ENCODE measurements at places on chromosomes 3 and 15. TPM values are rescaled to one million over a fixed set of nuclear protein-coding genes. Genes with fewer than 3 reads are reported as not detected.

Gene ILDR1
- polyA plus RNA-seq, result 7.4 TPM

Gene POTEB
- not detected for polyA plus RNA-seq

Gene SLC24A1
- 25.9 TPM for polyA plus RNA-seq

Gene MCTP2
- 22.3 TPM for polyA plus RNA-seq

Gene PLCH1
- polyA plus RNA-seq, result 13.6 TPM

Gene SPRED1
- polyA plus RNA-seq, result 36.2 TPM

Gene ANKRD63
- 0.17 TPM for polyA plus RNA-seq

Gene LIPC
- 15.6 TPM for polyA plus RNA-seq

Gene CFAP20DC
- polyA plus RNA-seq, result 5.4 TPM

Gene CHRNA7
- polyA plus RNA-seq, result 37.3 TPM

Gene IMPG2
- polyA plus RNA-seq, result 0.76 TPM

Gene CERS3
- 0.08 TPM for polyA plus RNA-seq

Gene MYO5C
- 32.7 TPM for polyA plus RNA-seq

Gene AHSG
- polyA plus RNA-seq, result 0.62 TPM

Gene RUVBL1
- 67.2 TPM for polyA plus RNA-seq

DNA sequence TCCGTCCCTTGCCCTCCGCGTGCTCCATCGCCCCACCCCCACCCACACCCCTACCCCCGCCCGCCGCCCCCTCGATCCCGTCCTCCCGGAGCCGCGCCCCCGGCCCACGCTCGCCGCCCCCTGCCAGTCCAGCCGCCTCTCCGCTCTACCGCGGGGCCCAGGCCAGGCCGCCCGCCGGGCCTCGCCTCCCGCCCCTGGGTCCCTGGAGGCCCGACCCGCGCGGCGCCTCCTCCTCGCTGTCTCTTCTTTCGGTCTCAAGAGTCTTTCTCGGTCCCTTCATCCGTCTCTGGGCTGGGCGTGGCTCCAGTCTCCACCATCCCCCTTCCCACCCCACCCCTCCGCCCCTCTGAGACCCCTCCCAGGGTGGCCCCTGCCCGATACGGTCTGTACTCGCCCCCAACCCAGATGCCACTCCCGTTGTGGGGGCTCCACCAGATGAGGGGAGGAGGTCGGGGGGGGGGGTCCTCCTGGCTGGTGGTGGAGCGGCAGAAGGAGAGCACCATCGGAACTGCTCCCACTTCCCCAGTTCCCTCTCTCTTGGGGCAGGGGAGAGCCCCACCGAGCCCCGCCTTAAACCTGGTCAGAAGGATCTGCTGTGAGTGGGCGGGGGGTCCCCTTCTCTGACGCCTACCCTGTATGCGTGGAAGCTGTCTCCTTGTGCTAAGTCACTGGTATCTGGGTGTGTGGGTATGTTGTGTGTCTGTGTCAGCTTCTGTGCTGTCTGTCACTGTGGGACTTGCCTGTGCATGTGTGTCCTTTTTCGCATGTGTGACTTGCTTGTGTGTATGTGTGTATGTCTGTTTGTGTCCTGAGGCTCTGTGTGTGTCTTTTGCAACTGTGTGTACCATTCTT, 1.0 kb downstream of the PRKCD start:
- no peak for DNase-seq

- no peak for DNase-seq
Observed at GRCh38 chr3:141320399-141321108, 47.8 kb upstream of the ZBTB38 start.

DNA sequence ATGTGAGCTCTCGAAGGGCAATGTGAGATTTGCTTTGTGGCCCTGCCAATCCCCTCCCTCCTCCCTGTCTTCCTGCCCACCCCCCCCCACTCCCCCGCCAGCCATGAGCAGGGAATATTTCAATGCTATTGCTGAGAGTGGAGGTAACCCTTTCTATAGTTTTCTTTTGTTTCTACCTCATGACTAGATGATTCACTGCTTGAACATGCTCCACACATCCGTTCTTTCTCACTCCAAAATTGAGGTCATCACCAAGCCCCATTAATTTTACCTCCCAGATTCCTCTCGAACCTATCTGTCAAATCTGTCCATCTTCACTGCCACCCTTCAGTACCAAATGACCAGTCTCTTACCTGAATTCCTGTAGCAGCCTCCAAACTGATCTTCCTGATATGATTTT, 12.2 kb downstream of the ZNF774 start:
- DNase-seq, result no peak

GRCh38 chr15:41022487-41023090, 69.3 kb downstream of the CHAC1 start:
- DNase-seq, result peak; percentile 38

GRCh38 chr15:32817577-32817976, 99.8 kb downstream of the GREM1 start:
- no peak for DNase-seq

- DNase-seq, result no peak
Observed at GRCh38 chr15:73912030-73912596, 14.1 kb upstream of the LOXL1 start.

- DNase-seq, result no peak
Observed at GRCh38 chr3:41792806-41793205, 169.1 kb downstream of the ULK4 start.

DNA sequence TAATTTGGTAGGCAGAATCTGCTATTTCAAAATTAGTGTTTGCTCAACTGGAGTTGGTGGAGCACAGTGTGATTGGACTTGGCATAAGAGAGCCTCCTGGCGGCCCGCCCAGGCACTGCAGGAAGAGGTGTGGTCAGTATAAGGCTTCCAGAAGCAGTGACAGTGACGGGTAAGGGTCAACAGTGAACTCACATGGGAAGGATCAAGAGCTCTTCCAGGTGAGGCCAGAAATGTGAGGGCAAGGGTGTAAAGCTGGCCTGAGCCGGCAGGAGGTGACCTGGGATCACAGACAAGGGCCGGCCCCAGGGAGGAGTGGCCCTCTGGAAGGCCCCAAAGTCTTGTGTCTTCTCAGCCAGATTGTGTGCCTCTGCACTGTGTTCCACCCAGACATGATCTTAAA, 93.2 kb upstream of the RNF7 start:
- DNase-seq, result no peak

DNA sequence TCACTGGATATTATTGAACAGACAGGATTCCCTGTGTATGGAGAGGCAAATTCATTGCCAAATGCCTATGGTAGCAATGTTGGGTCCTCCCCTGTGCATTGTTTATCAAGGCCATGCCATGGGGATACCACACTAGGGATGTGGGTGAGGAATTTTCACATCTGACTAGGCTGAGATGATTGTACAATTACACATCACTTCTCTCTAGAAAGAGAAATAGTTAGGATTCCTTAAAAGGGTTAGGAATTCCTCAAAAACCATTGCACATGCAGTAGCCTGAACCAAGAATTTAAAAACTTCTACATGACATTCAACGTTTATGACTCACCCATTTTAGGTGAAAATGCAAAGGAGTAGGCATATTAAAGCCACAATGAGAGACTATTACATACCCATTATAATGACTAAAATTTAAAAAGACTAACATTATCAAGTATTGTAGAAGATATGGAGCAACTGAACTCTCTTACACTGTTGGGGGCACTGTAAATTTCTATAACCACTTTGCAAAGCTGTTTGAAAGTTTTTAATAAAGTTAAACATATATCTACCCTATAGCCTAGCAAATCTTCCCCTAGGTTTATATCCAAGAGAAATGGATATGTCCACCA, 175.9 kb downstream of the THRB start:
- DNase-seq, result no peak

- no peak for DNase-seq
Observed at GRCh38 chr15:69091654-69092053, 68.8 kb upstream of the GLCE start.

DNA sequence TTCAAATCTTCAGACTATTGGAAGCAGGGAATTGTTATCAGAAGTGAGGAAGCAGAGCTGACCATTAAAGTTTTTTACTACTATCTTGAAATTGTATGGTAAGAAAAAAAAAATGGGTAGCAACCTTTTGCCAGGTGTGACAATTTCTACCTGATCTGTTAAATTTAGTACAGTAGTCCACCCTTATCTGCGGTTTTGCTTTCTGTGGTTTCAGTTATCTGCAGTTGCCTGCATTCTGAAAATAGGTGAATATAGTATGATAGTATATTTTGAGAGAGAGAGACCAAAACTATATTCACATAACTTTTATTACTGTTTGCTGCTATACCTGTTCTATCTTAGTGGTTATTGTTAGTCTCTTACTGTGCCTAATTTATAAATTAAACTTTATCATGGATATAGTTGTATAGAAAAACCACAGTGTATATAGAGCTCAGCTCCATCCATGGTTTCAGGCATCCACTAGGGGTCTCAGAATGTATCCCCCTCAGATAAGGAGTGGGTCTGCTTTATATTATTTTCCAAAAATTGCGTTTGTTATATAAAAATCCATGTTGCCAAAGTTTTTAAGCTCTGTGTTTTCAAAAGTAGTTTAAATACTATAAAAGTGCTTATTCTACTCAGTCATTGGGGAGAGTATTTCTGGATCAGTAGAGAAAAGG, 69.9 kb downstream of the PTPRG start:
- DNase-seq, result no peak

- no peak for DNase-seq
Observed at GRCh38 chr15:63323798-63324563, 46.6 kb downstream of the APH1B start.

- no peak for DNase-seq
Observed at GRCh38 chr3:109071350-109072142, 46.4 kb downstream of the MORC1 start.

DNA sequence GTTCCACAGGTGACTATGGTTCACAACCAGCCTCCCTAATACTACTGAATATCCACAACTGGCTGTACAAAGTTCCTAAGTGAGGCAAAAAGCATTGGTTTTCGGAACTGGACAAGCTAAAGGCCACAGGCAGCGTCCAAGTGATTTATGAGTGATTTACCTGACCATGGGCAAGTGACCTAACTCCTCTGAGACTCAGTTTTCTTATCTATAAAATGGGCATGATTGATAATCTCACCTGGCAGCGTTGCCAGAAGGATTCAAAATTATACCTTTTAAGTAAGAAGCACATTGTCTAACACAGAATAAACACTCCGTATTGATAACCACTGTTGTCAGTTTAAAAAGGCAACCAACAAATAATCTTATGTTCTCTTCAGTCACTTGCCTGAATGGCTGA, 29.8 kb downstream of the ADAMTS9 start:
- DNase-seq, result no peak

DNA sequence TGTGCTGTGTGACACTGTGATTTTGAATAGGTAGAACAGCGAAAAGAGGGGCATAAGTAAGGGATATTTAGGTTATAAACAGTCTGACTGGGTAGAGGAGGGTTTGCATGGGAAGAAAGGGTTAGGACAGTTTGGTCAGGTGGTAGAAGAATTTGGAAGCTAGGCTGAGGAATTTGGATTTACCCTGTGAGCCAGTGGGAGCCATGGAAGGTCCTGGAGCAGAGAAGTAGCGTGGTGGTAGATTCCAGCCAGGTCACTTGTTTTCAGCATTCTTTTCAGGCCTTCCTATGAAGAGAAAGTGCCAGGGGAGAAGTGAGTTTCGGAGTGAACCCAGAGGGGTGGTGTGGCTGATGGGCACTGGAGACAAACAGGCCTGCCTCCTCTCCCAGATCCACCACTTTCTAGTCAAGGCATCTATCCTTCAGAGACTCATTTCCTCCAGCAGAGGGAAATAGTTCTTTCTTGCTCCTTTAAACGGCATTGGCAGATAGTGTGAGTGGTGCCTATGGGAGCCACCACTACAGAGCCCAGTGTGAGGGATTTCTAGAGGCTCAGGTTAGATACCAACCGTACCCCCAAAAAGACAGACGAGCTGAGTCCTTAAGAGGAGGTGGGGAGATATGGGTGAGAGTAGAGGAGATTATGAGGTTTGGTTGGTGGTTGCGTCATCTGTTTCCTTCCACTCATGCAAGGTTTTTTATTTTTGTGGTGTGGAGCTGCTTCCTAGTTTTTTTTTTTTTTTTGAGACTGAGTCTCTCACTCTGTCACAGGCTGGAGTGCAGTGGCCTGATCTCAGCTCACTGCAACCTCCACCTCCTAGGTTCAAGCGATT, 21.2 kb downstream of the PXK start:
- DNase-seq, result no peak

- no peak for DNase-seq
Observed at GRCh38 chr3:115099134-115099985, 47.7 kb downstream of the ZBTB20 start.

GRCh38 chr3:127090218-127091160, 102.4 kb upstream of the PRR23E start:
- DNase-seq, result no peak

- no peak for DNase-seq
Observed at GRCh38 chr3:83941990-83942745, 1016.6 kb upstream of the CADM2 start.

DNA sequence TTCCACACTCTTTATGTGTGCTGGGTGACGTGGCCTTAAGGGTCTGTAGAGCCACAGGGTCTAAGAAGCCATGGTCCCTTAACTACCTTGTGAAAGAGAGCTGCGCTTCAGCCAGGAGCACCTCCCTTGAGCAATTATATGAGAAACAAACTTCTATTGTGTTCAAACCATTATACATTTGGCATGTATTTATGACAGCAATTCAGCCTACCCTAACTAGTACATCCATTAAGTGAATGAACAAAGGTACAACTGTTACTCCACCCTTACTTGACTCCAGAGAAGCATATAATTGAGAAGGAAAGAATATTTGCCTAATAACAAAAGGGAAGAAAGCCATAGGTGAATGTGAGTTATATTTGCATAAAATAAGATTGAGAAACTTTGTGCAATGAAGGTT, 69.8 kb upstream of the BOC start:
- DNase-seq, result no peak

DNA sequence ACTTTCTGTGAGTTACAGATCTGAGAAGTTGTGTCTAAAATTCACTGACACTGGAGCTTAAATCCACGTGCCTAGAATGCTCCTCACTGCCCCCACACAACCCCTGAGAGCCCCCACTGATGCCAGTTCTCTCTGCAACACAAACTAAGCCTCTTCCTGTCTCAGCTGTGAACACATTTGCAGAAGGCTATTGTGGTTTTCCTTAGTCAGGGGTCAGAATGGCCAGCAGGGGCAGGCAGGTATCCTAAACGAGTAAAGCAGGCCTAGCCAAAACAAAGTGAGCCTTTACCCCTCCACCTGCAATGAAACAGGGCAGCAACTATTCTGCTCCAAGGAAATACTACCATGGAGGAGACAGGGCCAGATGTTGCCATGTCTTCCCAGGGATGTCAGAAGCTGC, 78.6 kb downstream of the FHIT start:
- DNase-seq, result no peak

DNA sequence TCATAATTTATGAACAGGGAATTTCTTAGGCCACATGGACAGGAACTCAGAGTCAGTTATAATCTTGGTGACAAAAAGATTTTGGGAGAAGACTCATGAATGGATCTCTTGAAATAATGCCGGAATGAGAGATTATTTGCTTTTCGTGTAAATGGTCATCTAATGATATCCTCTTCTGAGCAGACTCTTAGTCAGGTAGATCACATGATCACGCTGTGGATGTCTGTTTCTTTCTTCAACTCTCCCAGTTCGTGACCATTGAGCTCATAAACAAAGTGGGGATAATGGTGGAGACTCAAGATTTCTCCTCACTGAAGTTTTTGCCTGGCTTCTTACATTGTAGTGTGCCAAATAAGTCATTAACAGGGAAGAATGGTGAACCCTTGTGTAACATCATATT, 133.1 kb upstream of the CBLB start:
- no peak for DNase-seq

Measured in left kidney (tissue), 8 donors.